ENCODE measurements at places on chromosomes 2 and 18. TPM values are rescaled to one million over a fixed set of nuclear protein-coding genes. Genes with fewer than 3 reads are reported as not detected.

The CNGA3 gene
- total RNA-seq = not detected

DNA sequence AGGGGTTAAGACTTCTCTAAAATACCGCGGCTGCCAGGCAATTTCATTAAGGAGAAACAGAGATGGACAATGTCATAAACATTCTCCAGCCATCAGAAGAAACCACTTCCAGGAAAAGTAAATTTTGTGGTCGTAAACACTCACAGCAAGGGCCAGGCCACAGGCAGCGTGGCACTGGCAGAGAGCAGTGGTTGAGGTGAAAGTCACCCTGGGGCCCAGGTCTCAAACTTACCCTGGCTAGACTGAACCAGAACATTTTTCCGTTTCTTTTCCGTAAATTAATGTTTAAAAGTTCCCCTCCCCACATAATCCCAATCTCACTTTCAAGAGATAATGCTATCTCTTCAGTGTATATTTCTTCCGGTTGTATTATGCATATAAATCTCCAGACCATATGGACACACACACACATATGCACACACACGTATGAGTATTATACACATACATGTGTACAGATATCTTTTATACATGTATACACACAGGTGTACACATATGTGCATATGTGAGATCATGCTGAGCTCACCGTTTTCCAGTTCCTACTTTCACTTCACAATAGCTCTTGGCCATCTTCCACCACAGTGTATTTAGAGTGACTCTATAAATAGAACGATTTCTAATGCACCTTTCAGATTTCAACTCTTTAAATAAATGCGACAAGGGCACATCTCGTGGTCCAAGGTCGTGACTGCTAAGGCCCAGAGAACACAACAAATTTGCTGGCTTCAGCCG lies 90.1 kb downstream of the MALT1 start:
- DNase-seq = peak; percentile 41

The FBXO15 gene
- total RNA-seq = 0.75 TPM

DNA sequence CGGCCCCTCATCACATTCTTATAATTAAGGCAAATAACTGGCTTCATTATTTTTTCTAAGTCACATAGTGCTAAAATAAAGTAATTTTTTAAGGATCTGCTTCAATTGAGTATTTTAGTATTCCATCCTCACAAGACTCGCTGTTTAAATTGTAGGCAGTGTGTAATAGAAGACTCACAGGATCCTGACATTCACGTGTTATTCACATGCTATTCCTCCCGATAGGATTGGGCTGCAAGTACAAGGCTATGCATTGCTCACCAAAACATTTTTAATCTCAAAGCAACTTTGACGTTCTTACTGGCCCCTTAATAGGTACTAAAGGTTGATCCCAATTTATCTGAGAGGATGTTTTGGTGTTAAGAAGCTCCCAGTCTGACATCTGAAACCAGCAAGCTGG lies 127.6 kb upstream of the L3MBTL4 start:
- no peak for DNase-seq

GRCh38 chr2:85737481-85737880 lies 16.3 kb upstream of the ATOH8 start:
- no peak for DNase-seq

- no peak for DNase-seq
Measured at GRCh38 chr2:110106642-110107041, 9.0 kb downstream of the MALL start.

DNA sequence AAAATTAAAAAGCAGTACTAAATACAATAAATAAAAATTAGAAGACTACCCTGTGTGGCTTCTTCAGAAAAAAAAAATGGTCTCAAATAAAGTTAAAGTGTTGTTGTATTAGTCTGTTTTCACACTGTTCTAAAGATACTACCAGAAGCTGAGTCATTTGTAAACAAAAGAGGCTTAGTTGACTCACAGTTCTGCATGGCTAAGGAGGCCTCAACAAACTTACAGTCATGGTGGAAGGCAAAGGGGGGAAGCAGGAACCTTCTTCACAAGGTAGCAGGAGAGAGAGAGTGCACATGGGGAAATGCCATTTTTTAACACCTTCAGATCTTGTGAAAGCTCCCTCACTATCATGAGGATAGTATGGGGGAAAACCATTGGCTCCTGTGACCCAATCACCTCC lies 612.8 kb downstream of the RNF144A start:
- DNase-seq = no peak
